ENCODE measurements at places on chromosomes 7 and 10.

DNA sequence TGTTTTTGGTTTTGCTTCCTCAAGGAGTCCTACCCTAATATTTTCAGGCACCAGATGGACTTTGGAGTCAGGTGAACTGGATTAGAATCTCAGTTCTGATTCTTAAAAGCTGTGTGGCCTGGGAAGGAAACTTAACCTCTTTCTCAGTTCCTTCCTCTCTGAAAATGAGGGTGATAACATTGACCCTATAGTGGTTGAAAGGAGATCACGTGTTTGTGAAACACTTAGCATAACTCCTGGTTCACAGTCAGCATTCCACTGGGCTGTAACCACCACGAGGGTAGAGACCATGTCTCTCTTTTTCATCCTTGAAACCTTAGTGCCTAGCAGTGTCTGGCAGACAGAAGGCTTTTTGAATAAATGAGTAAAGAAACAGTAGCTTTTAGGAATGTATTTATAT is 16.7 kb downstream of the LSMEM1 start:
- no peak for DNase-seq

GRCh38 chr10:91681361-91682276 is 48.7 kb upstream of the PPP1R3C start:
- DNase-seq = peak; percentile 49

- DNase-seq = no peak
These were observed 43.1 kb downstream of the TEX36 start for GRCh38 chr10:125639846-125640245.

DNA sequence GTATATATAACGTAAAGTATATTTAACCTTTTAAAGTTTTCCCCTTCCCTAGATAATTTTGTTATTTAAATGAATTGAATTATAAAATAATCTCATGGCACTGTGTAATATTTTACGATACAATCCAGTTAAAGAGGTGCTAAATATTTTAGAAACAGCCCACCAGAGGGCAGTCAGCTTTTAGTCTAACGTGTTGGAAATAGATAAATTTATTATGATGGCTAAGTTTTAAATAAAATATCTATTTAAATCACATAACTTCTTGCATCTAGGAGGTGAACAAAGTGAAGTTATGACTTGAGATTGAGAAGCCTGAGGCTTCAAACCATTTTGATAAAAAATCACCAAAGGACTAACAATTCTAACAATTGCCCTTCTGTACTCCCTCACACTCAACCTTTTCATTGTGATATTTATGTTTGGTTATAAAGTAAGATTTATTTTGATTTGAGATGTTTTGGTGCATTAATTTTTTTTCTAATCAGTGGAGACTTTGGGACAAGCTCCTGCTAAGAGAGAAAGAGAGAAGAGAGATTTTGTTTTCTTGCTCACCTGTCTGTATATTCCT is 171.5 kb upstream of the SP4 start:
- peak; percentile 70 for DNase-seq

DNA sequence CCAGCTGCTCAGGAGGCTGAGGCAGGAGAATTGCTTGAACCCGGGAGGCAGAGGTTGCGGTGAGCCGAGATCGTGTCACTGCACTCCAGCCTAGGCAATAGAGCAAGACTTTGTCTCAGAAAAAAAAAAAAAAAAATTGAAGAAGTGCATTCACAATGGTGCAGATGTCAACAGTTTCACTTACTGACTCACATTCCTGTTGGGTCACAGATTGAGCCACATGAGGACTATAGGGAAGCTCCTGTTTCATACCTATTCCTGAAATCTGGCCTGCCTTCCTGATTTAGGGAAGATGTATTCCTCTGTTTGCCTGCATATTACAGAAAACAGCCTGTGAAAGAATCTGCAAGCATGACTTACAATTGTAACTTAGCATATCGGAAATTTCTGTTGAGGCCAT is 78.2 kb downstream of the AKR1C4 start:
- no peak for DNase-seq

- no peak for DNase-seq
These were observed 62.4 kb downstream of the ZNF800 start for GRCh38 chr7:127330070-127330469.

DNA sequence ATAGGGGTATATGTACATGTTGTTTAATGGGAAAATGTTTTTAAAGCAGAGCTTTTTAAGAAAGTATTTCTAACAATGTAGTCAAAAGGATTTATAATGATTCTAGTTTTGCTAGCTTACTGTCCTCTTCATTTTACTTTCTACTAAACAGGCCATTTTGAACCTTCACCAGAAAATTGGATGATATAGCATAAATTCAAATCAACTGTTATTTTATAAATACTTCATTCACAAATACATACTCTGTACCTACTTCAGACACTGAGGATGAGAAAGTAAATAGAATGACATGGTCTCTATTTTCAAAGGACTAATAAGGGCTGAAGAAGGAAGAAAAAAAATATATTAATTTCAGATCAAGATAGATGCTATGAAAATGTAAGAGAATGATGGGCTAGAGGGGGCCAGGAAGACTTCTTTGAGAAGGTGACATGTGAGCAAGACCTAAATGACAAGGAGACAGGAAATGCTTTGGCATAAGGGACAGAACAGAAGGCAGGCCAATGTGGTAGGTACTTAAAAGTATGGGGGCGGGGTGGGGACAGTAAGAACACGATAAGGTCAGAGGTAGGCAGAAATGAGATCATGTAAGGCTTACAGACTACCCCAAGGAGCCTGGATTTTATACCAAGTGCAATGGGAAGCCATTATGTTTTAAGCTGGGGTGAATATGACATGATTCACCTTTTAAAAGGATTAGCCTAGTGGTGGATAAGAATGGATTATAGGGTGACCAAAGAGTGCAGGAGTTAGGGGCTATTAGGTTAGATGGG is 5.2 kb downstream of the NAMPT start:
- no peak for DNase-seq

GRCh38 chr10:24469993-24470392 is 253.7 kb downstream of the ARHGAP21 start:
- DNase-seq = peak; percentile 72
